ENCODE measurements at places on chromosomes 2 and 18.

DNA sequence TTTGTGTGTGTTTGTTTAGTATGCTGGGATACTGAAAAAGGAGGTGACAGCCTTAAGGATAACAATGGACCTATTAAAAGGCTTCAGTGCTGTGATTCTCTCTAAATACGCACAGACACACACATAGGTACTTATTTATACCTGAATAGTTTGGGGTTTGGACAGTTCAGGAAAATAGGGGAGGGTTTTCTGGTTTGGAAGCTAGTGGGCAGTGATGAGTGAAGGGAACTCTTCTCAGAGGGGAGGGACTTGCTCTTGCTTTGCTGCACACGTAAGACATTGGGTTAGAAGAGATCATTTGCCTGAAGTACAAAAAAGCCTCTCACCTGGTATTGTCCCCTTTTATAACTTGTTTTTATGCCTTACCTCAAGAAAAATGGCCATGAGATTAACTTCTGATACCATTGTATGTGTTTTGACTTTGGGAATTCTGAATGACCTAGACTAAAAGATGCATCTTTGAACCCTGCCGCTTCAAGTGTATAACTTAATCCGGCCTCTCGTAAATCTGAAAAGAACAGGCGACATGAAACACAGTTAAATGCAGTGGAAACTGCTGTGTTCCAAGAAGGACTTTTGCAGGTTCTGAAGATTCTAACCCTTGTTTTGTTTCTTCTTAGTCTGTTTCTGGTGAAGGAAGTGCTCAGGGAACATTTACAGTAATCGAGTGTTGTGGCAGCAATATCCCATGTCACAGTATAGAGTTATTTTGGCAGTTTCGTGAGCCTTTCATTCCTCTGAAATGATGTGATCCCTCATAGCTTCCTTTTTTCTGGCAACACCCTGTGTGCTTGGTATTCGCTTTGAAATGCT, 2.5 kb downstream of the CRIM1 start:
- no peak for DNase-seq

DNA sequence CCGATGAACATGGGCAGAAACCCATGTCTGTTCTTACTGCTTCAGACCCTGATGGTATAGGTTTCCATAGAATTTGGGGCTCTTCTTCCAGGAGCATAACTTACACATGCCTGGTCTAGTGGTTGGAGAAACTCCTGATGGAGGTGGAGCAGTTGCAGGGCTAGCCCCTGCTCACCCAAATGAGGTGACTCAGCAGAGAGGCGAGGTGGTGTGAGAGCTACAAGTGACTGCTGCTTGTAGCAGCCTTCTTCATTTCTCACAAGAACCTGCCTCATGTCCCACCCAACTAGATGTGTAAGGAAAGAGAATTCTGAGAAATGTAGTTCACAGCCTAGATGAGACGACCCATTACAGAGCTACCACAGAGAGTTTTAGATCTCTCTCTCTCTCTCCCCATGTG, 105.3 kb downstream of the ZNF407 start:
- DNase-seq: no peak

- no peak for DNase-seq
Observed at GRCh38 chr2:70062270-70062669, 25.0 kb upstream of the PCBP1 start.

- no peak for DNase-seq
Observed at GRCh38 chr2:47313728-47314127, 89.2 kb upstream of the MSH2 start.

DNA sequence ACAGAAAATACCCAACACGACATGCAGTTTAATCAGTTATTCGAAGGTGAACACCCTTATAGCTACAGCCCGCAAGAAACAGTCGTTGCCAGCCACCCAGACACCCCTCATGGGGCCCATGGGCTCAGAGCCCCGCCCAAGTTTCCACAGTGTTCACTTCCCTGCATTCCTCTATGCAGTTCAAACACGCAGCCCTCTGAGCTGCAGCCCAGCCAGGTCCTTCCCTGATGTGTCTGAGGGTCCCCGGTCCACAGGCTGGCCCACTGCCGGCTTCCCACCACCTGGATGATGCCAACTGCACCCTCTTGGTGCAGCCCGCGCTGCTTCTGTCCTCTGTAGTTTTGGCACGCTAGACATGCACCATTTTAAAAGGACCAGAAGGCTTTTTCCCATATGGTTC, 87.4 kb downstream of the ZNF516 start:
- DNase-seq: no peak

GRCh38 chr2:112836695-112837117, at the start of gene IL1B:
Gene IL1B (minus strand): TSS chr2:112836779. CDS start chr2:112836229, 550 bp downstream.
- no peak for DNase-seq

GRCh38 chr2:97735161-97735561, 21.8 kb downstream of the ZAP70 start:
- DNase-seq: no peak

GRCh38 chr18:10054366-10054765, 140.6 kb downstream of the VAPA start:
- no peak for DNase-seq

- no peak for DNase-seq
Observed at GRCh38 chr2:172305066-172305465, 122.3 kb upstream of the ITGA6 start.

- no peak for DNase-seq
Observed at GRCh38 chr18:46632401-46633071, 24.5 kb downstream of the LOXHD1 start.

GRCh38 chr2:15754703-15755099, 163.0 kb downstream of the DDX1 start:
- no peak for DNase-seq

DNA sequence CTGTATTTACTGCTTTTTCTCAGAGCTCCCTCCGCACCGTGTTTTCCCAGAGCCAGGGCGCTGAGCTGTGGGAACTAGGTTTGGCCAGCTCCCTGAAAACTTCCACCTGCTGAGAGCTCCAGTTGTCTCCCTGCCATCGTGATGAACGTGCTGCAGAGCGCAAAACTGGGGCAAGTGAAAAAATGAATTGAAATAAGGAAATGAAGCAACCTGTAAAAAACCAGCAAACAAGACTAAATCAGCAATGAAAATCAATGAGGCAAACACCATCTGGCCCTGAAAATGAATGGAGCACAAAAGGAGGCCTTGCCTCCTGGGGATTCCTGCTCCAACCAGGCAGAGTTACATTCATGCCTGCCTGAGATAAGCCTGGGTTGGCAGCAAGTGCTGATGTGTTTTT, 129.9 kb downstream of the MARCHF4 start:
- DNase-seq: no peak

- DNase-seq: no peak
Observed at GRCh38 chr2:129709956-129710598, 269.4 kb upstream of the RAB6C start.

DNA sequence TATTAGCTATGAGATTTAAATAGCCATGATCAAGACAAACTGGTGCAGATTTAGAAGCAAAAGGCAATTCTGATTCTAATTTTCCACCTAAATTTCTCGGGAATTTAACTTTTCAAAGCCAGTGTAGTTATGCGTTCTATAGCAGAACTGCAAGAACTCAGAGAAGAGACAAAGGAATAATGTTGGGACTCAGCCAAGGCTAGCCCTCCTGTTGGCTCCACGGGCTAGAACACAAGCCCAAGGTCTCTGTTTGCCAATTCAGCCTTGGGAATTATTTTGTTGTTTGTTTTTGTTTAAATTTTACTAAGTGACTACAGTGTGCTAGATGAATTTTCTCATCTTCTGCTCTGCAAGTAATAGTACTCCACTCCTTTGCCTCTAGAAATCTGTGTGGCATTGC, 121.2 kb downstream of the CACNB4 start:
- no peak for DNase-seq

DNA sequence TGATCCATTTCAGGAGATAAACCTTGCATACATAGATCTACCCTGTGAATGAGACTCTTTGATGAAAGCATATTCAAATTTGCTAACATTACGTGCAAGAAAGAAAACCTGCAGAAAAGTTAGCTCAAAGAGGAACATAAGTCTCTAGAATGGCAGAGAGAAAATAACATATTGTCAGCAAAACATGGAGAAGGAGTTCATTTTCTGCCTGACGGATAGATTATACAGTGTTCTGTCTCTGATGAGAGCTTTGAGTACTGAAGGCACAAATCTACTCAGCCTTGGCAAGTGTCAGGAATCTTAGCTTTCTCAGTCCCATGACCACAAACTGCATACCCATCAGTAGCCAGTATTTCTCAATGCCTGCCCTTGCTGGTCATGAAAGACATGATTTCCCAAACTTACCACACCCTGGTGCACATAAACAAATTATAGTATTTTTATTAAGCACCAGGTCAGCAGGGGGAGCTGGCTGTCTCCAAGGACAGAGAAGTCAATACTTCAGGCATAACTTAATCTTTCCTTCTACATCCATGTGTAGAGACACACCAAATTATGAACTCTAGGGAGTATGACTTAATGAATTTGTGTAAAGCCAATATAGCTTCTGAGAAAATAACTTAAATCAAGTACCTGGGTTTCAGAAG, 401.2 kb upstream of the SOX11 start:
- DNase-seq: no peak

All from stimulated activated CD8-positive, alpha-beta memory T cell treated with anti-CD3 and anti-CD28 coated beads, Interleukin-15, amount 100 ng/mL, for 48 hours (primary cell).